Left hindlimb (tissue), 1 donor: ENCODE measurements at places on chromosomes 1 and 21.
A peak's percentile ranks its signal among the peaks of the same experiment; 100 is the strongest.

- no peak for DNase-seq
Observed at GRCh38 chr1:246677842-246678241, 46.4 kb upstream of the SCCPDH start.

GRCh38 chr1:87638636-87639035 is 310.0 kb downstream of the LMO4 start:
- DNase-seq = no peak

DNA sequence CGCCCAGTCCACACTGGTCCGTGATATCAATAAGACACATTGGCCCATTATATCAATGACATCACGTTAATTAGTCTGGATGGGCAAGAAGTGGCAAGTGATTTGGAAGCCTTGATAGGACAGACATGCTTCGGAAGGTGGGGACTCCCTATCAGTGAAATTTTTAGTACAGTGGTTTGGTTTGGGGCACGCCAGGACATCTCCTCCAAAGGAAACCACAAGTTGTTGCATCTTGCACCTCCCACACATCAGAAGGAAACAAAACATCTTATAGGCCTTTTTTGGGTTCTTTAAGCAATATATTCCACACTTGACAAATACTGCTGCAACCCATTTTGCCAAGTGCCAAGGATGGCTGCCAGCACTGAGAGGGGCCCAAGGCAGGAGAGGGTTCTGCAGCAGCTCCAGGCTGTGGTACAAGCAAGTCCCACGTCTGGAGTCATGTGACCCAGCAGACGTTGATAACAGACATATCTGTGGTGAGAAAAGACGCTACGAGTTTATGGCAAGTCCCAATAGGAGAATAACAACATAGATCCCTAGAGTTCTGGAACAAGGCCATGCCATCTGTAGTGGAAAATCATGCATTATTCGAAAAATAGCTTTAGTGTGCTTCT is 95.3 kb upstream of the DISP3 start:
- DNase-seq = no peak

DNA sequence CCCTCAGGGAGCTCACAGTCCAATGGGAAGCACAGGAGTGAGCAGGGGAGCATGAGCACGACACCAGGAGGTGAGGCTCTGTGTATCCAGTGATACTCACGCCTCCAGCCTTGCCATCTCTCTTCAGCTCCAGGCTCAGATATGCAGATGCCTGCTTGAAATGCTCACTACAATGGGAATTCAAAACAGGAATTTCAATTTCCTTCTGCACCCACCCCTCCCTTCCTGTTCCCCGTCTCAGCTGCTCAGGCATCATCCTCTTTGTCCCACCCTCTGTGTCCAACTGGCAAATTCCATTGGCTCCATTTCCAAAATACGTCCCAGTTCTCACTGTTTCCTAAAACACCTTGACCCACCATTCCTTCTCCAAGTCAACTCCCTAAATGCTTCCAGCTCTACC is 58.9 kb downstream of the FBXO2 start:
- DNase-seq = no peak

DNA sequence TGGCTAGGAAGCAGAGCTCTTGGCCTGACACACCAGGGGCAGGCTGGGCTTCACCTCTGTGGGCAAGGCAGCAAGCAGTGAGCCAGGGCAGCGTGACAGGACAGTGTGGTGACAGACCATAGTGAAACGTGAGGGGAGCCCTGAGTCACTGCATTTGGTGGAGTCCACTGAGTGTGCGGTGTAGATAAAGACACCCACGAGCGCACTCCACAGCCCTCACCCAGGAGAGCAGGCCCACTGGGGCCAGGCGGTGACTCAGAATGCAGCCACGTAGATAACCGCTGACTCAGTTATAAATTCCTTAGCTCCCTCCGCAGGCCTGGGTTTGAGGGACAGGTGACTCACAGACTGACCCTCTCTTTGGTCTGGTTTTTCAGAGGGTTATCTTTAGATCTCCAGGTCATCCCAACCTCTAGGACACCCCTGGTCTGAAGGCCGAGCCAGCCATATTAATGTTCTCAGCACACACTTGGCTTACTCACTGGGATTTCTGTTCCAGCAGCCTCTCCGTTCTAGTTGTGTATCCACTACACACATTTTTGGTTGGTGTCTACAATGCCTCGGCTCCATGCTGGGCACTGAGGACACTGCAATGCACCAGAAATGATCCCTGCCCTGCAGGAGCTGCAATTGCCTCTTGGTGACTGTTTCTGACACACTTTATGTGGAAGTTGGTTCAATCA is 90.2 kb upstream of the TSPAN2 start:
- DNase-seq = no peak

- no peak for DNase-seq
Observed at GRCh38 chr1:1732381-1732780, 8.2 kb upstream of the CDK11A start.

DNA sequence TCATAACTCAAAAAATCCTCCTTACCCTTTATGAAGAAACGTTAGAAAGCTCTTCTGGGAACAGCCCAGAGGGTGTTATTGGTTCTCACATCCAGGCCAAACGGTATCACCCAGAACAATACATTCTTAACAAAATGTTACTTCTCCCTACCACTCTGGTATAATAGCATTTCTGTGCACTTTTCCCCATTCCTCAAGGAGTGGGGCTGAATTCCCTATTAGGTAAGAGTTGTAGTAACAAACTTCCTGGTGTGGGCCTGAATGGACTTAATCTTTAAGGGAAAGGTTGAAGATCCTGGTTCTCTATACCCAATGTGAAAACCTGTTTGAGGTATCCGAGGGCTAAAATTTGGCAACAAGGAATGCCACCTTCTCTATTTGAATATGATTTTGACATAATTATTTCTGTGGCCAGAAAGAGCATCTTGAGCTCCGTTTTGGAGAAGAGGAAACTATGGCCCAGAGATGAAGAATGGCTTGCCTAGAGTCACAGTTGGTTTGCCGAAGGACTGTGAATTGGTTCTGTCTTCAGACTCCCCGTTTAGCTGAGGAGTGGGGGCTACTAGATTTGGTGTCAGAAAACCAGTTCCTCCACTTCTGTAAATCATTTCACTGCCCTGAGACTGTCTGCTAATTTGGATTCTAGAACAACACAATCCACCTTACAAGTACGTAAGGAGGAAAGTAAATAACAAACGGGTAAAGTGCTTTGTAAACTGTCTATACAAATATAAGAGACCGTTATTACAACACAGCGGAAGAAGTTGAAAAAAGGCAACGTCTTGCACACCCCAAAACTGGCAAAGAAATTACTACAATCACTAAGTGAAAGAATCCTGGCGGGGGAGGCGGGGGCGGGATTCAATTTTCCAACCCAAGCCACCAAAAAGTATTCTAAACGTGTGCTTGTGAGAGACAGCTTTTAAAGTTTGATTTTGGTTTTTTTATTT is 2.3 kb downstream of the ANP32E start:
- DNase-seq = no peak

- peak; percentile 47 for DNase-seq
Observed at GRCh38 chr1:218374401-218375353, 29.5 kb downstream of the TGFB2 start.

DNA sequence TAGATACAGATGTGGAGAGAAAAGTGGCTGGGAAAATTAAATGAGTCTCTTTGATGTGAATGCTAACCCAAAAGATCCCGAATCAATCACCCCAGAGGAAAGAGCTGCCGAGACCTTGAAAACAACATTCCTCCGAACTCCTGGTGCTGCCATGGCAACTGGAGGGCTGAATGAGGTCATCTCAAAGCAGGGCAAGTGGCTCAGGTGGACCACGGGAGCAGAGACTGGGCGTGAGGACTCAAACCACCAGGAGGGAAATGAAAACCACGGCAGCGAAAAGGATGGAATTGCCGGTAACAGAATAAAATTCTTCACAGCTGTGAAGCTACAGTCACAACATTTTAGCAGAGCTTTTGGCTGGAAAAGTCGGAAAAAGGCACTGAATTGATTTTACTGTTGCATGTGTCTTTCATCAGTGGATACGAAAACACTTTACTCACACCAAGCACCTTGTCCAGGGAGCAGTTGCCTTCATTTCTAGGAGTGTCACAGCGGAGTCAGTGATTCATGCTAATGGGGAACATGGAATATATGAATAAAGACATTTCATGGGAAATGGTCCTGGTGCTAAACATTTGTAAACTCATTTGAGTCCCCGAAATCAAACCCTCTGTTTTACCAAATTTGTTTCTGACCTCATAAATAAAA is 23.2 kb upstream of the BECN2 start:
- DNase-seq = peak; percentile 86

DNA sequence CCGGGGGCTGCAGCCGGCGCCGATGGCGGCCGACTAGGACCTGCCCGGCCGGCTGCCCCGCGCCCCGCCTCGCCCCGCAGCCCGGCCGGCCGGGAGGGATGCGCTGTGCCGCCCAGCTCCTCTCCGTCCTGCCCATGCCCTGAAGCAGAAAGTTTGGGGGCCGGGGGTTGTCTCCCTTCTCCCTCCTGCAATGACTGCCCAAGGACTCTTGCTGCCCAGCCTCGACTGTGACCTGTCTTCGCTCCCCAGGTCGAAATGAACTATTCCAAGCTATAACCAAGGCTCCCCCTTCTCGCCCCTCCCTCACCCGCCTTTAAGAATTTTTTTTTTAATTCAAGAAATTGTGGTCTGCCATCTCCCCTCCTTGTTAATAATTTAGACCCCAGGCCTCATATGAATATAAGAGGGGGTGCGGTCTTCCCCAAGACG is 361 bp downstream of the TMCC2 start:
- DNase-seq = no peak

- DNase-seq = peak; percentile 81
Observed at GRCh38 chr1:113042285-113043143, 30.5 kb upstream of the LRIG2 start.

GRCh38 chr1:172442843-172443565 is 865 bp downstream of the PIGC start:
- DNase-seq = no peak

- DNase-seq = no peak
Observed at GRCh38 chr21:44305691-44306090, 5.8 kb downstream of the PFKL start.

- no peak for DNase-seq
Observed at GRCh38 chr21:20943561-20943997, 54.6 kb upstream of the NCAM2 start.

- DNase-seq = peak; percentile 2
Observed at GRCh38 chr21:42572906-42573495, 59.3 kb downstream of the SLC37A1 start.

DNA sequence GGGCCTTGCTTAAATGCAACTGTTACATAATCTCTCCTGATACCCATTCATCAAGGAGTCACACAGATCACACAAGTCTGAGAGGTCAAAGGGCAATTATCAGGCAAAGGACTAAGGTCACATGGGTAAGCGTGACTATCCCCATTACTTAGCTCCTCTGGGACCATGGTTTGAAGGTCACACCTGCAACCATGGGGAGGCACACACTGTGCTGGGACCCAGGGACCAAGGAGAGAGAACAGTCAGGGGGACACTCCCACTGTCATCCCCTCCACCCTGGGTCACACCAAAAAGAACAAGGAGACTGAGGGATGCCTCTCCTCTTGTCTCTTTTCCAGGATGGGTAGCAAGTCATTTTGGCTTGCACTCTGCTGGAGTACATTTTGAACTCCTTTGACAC is 30.9 kb upstream of the CTBS start:
- no peak for DNase-seq

DNA sequence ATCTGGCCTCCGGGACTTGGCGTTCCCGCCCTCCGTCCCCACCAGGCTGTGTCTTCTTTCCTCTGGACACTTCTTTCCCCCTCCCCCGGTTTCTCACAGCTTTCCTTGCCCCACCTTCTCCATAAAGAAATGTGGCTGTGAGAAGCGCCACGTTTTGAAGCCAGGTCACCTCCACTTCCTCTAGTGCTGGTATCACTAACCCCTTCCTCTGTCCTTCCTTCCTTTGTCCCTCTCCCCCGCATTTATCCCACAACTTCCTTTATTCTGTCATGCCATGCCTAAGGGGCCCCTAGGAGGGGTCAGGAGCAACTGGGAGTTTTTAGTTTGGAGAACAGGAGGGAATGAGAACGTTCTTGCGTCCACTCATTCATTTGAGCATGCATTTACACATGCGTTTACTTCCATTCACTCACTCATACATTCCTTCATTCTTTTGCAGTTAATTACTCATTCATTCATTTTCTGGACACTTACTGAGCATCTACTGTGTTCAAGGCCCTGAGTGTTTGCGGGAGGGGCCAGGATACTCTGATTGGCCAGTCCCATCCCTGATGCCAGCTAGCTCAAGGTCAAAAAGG is 5.0 kb upstream of the ACOT11 start:
- DNase-seq = no peak

DNA sequence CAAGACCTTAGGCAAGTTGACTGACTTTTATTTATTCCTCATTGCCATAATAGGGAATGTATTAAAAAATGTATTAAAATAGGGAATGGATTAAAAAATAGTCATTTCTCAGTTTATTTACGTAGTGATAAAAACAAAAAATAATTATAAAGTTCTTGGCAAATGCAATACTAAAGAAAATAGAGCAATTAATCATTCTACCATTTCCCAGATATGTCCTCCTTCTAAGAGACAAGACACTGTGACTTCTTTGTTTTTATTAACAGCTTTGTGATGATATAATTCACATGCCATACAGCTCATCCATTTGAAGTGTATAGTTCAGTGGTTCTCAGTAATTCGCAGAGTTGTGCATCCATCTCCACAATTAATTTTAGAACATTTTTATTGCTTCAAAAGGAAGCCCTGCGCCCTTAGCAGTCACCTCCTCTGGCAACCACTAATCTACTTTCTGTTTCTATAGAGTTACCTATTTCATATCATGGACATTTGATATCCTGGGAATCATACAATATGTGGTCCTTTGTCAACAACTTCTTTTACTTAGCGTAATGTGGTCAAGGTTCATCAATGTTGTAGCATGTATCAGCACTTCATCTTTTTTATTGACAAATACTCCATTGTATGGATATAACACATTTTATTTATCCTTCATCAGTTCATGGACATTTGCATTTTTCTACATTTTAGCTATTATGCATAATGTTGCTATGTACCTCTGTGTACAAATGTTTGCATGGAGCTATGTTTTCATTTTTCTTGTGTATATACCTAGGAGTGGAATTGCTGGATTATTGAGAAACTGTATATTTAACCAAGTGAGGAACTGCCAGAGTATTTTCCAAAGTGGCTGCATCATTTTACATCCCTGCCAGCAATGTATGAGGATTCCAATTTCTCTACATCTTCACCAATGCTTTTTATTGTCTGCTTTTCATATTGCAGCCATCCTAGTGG is 5.6 kb downstream of the TBX19 start:
- no peak for DNase-seq

DNA sequence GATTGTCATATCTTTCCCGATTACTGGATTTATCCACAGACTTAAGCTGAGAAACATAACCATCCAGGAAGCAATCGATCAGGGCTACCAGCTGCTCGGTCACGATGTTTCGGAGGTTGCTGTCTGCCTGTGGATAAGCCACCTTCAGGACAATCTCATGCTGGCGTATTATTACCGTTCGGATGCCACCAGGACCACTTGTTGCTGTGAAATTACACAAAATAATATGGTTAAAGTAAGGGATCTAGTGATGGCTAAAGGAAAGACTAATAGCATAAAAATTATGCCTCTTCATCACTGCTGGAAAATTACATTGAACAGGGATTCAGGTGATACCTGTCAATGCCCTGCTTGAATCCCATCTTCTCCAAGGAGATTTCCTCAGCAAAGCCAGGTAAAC is 30.8 kb upstream of the ACTA1 start:
- no peak for DNase-seq

GRCh38 chr1:110339407-110340206 is 430 bp downstream of the RBM15 start:
- DNase-seq = no peak
